Ascending aorta (tissue), 2 donors: ENCODE measurements at places on chromosomes 6 and 20. TPM values are rescaled to one million over a fixed set of nuclear protein-coding genes. Genes with fewer than 3 reads are reported as not detected.

DNA sequence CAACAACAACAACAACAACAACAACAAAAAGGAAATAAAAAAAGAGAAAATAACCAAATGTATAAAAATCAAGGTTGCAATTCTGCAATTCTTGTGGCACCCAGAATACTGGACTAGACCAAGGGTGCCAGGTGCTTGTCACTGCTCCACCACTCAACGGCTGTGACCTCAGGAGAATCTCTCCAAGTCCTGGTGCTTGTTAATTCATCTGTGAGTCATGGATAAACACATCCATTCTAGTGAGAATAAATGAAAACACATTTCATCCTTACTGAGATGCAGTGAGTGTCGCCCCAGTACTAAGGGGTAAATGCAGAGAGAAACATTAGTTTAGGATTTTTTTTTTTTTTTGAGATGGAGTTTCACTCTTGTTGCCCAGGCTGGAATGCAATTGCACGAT lies 32.0 kb downstream of the HLA-C start:
- DNase-seq = no peak
- H3K4me3 ChIP-seq = no peak overlapping the region
- no peaks in the 10 kb centered on the region for H3K4me1 ChIP-seq
- H3K27me3 ChIP-seq = no peaks in the 10 kb centered on the region
- no peaks in the 10 kb centered on the region for H3K36me3 ChIP-seq

DNA sequence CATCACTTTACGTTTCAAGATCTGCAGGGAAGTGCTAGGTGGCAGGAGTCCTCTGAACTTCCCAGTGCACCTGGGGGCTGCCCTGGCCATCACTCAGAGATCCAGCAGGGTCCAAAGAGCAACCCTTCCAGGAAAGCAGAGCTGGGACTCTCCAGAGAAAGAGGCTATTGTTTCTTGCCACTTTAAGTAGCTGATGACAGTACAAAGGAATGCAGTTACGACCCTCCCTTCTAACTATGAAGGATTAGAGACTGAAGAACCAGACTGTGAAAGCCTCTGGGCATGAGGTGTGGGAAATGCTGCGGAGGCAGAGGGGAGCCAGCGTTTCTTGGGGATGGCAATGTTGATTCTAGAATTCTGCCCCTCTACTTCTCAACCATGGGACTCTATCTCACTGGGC lies 189.1 kb upstream of the SUPT3H start:
- no peak overlapping the region for H3K27ac ChIP-seq
- H3K27me3 ChIP-seq = no peaks in the 10 kb centered on the region
- no peaks in the 10 kb centered on the region for H3K36me3 ChIP-seq
- DNase-seq = no peak
- H3K4me1 ChIP-seq = no peaks in the 10 kb centered on the region

DNA sequence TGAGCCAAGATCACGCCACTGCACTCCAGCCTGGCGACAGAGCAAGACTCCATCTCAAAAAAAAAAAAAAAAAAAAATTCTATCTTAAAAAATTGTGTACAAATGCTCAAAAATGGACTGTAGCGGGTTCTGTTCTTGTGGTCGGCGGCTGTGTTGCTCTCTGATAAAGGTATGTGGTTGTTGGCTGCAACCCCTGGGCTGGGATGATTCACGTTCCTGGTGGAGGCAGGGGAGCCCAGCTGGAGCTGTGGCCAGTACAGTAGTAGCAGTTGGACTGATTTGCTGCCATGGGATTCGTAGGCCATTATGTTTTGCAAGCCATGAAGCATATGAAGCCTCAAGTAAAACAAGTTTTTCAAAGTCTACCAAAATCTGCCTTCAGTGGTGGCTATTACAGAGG lies 22.3 kb downstream of the MDN1 start:
- peaks cover 20% of the 10 kb centered on the region for H3K36me3 ChIP-seq
- H3K27ac ChIP-seq = no peak overlapping the region
- no peaks in the 10 kb centered on the region for H3K4me1 ChIP-seq
- no peak overlapping the region for H3K4me3 ChIP-seq

GRCh38 chr20:59774921-59775686 lies 158.3 kb downstream of the SYCP2 start:
- no peak overlapping the region for H3K27ac ChIP-seq
- DNase-seq = peak; percentile 39
- H3K27me3 ChIP-seq = no peaks in the 10 kb centered on the region
- H3K4me3 ChIP-seq = no peak overlapping the region
- no peaks in the 10 kb centered on the region for H3K4me1 ChIP-seq
- no peaks in the 10 kb centered on the region for H3K36me3 ChIP-seq

DNA sequence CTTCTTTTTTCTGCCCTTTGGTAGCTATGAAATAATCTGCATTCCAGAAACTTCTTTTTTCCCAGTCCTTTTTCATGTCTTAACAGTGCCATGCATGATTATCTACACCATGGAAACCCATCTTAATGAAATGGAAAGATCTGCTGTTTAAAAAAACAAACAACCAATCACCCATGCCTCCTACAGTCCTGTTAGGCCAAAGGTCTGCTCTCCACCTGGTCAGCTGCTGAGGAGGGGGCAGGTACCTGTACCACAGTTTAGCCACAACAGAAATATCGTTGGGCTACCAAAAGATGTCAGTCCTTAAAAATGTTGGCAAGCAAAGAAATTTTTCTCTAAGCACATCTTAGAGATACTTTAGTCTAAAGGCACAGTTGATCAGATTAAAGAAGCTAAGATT lies 112.6 kb downstream of the SLC16A10 start:
- H3K4me3 ChIP-seq = no peak overlapping the region
- no peak overlapping the region for H3K27ac ChIP-seq
- no peaks in the 10 kb centered on the region for H3K36me3 ChIP-seq
- H3K4me1 ChIP-seq = no peaks in the 10 kb centered on the region
- no peak for DNase-seq

DNA sequence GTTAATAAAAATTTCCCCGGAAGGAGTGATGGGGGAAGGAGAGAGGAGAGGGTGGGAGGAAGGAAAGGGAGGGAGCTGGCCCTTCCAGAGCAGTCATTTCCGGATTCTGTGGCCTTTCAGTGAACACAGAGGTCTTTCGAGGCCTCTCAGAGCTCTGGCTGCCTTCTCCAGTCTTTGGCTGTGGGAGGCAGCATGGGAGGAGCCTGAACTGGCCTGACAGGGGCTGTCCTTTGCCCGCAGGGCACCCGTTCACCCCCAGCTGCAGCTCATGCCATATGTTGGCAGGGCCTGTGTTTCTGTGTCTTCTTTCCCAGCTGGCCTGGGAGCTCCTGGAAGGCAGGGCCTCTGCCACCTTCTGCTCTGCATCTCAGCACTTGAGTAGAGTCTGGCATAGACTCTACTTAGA lies 95.5 kb downstream of the PPP1R14C start:
- DNase-seq = no peak
- no peak overlapping the region for H3K4me3 ChIP-seq
- no peaks in the 10 kb centered on the region for H3K27me3 ChIP-seq
- H3K36me3 ChIP-seq = no peaks in the 10 kb centered on the region
- H3K4me1 ChIP-seq = no peaks in the 10 kb centered on the region

DNA sequence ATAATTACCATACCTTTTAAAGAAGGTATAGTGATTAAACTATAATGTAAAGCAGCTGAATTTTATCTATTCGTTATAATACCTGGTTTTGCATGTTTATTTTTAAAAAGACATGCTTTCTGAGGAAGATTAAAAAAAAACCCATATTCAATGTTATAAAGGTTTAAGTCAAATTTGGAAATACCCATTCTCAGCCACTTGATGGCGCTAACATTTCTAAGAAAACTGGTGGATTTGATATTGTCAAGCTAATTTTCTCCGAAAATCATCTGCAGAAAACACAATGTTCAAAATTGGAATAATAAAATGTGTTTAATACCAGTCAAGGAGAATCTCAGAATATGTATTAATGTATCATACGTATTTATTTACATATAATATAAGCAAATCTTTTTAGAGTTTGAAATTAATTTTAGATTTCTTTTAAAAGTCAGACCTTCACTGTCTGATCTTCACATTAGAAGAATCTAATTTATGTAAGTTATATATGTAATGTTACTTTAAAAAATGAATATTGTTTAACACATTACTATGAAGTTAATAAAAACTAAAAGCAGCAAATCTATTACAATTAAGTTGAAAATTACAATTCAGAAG lies 35.0 kb downstream of the SHPRH start:
- no peak overlapping the region for H3K4me3 ChIP-seq
- H3K36me3 ChIP-seq = peaks cover 66% of the 10 kb centered on the region
- DNase-seq = no peak
- no peak overlapping the region for H3K27ac ChIP-seq

GRCh38 chr6:11460001-11460668 lies 77.4 kb upstream of the TMEM170B start:
- no peaks in the 10 kb centered on the region for H3K36me3 ChIP-seq
- no peaks in the 10 kb centered on the region for H3K4me1 ChIP-seq
- no peak for DNase-seq
- H3K27ac ChIP-seq = no peak overlapping the region
- H3K27me3 ChIP-seq = no peaks in the 10 kb centered on the region
- no peak overlapping the region for H3K4me3 ChIP-seq

GRCh38 chr6:131383421-131384411 lies 189.3 kb upstream of the ARG1 start:
- no peak overlapping the region for H3K4me3 ChIP-seq
- no peak for DNase-seq
- no peaks in the 10 kb centered on the region for H3K4me1 ChIP-seq

DNA sequence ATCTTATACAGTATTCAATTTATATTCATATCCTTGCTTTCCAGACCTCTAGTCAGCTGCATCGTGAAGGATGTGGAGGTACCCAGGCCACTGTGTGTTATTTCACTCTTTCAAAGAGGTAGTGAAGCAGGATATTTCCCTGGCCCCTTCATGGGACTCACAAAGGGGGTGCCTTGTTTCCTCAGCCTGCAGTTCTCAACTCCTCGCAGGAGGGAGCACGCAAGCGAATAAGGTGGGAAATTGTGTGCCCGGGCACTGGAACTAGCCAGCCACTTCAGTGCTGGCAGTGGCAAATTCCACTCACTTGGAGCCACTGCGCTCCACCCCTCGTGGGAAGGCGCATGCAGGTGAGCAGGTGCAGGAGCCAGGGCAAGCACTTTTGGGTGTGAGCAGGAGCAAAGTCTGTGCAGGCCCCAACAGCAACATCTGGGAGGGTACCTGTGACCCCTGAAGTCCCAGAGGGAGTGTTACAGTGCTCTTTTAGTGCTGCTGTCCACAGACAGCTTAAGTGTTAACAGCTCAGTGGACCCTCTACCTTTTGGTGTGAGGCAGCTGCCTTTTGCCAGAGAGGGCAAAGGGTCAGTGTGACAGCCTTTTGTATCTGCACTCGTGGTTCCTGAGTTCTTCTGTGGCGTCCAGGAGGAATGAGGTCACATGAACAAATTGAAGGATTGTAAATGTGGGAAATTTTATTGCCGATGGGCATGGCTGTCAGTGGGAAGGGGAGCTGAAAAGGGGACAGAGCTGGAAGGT lies 49.4 kb upstream of the FAM135A start:
- no peaks in the 10 kb centered on the region for H3K4me1 ChIP-seq
- DNase-seq = no peak
- H3K36me3 ChIP-seq = no peaks in the 10 kb centered on the region
- H3K27ac ChIP-seq = no peak overlapping the region

DNA sequence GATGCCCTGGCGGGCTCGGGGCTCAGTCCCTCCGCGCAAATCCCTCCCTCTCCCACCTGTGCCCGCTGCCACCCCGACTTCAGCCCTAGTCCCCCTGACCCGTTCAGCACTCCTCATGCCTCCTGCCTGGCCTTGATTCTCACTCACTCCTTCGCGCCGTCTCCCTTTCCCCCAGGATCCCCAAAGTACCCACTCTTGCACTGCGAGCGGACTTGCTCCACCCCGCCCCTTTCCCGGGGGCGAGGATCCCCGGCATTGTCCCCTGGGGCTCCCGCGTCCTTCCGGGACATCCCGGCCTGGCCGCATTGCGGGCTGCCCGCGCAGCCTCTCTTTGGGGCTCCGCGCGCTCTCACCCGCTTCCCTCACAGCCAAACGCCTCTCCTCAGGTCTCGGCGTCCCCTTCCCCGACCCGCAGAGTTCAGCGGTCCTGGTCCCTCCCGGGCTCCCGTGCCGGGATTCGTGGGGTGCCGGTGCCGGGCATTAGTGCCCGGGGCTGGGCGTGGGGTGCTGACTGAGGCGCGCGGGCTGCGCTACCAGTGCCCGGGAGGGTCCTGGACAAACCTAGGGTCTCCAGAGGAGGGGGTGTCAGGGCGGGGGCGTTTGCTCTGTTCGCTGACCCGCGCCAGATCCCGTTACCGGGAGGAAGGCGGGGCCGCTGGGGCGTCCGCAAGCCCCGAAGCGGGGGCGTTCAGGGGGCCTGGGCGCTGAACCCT lies 45.5 kb upstream of the SUPT3H start:
- DNase-seq = no peak
- H3K4me3 ChIP-seq = peak overlapping the region; percentile 59
- peaks cover 5% of the 10 kb centered on the region for H3K27me3 ChIP-seq
- peaks cover 12% of the 10 kb centered on the region for H3K4me1 ChIP-seq
- peak overlapping the region; percentile 16 for H3K27ac ChIP-seq

DNA sequence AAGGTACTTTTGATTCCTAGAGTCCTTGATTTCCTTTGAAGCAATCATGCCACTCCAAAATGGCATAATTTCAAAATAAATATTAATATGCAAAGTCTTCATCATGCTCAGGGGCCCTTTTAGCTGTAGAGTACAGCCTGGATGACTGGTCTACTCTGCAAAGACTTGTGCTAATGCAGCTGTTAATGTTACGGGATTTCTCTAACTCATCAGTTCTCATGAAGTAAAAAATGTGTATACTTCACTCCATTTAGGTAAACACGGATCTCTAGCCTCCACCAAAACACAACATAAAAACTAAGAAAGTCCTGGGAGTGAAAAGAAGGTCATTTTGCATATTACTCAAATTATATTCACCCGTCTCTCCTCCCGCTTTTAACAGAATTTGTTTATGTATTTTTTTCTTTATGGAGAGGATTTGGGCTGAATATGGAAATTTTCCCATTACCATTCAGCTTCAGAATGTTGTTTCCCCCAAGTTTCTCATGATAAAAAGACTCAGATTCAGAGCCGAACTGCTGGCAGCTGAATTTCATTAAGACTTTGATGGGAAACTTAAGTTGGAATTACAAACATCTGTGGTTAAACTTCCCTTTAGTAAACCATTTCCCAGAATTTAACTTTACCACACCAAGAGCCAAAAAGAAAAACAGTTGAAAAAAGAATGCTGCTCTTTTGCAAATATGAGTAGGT lies 8.7 kb downstream of the LAMA4 start:
- H3K27me3 ChIP-seq = no peaks in the 10 kb centered on the region
- no peak overlapping the region for H3K4me3 ChIP-seq
- DNase-seq = no peak
- H3K4me1 ChIP-seq = peaks cover 13% of the 10 kb centered on the region
- no peak overlapping the region for H3K27ac ChIP-seq
- no peaks in the 10 kb centered on the region for H3K36me3 ChIP-seq

PLEKHG1 gene
- total RNA-seq = 10.7 TPM

TUBB gene
- total RNA-seq = 537 TPM

TNNC2 gene
- total RNA-seq = not detected

GPR6 gene
- total RNA-seq = not detected

ZNFX1 gene
- total RNA-seq = 49.1 TPM

SUMO4 gene
- not detected for total RNA-seq

PTK7 gene
- total RNA-seq = 34.9 TPM

PPIL6 gene
- 0.11 TPM for total RNA-seq

SIRPA gene
- total RNA-seq = 72.8 TPM

VSX1 gene
- total RNA-seq = not detected

BPIFB1 gene
- not detected for total RNA-seq
